ENCODE measurements at places on chromosomes 5 and 9.

- no peak for DNase-seq
Measured at GRCh38 chr5:177365845-177366527, 8.3 kb downstream of the RGS14 start.

GRCh38 chr9:130933114-130934046 lies 5.7 kb downstream of the FIBCD1 start:
- DNase-seq: no peak

DNA sequence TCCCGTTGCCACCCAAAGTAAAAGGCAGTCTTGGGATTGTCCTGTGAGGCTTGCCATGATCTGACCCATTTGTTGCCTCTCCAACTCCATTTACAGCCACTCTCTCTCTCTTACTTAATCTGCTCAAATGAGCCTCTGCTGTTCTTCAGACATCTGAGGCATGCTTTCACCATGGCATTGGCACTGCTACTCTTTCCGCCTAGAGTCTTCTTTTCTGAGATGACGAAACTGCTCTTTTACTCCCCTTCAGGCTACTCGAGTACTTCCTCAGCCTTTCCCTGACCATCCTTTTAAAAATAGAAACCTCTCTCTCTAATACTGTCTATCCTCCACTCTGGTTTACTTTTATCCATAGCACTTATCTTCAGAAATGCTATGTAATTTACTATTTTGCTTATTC lies 9.0 kb downstream of the FOCAD start:
- no peak for DNase-seq

GRCh38 chr5:109767184-109767995 lies 77.7 kb downstream of the MAN2A1 start:
- no peak for DNase-seq

DNA sequence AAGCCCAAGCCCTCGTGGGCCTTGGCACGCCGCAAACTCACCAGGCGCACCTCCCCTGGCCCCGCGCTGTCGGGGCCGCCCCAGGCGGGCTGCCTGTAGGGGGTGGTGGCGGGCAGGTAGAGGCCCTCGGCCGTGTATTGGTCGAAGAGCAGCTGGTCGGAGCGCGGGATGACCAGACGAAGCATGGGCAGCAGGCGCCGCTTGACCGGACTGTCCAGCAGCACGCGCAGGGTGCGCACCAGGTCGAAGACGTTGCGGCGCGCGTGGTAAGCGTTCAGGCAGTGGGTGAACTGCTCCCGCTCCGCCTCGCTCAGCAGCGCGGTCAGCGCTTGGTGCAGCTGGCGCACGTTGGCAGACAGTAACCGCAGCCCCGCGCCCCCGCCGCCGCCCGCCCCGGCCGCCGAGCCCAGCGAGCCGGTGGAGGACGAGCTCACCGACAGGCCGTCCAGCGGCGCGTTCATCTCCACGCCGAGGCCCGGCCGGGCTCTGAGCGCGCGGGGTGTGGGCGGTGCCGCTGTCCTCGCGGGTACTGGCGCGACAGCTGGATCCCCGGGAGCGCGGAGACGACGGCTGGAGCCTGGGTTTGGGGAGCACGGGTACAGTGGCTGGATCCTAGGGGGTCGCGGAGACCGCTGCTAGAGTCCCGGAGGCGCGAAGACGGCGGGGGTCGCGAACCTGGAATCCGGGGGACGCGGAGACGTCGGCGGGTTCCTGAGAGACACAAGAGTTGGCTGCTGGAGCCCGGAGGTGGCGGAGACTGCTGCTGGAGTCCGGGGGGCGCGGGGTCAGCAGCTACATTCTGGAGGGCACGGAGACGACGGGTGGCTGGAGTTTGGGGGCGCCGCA lies 709 bp downstream of the WHRN start:
- DNase-seq: peak; percentile 61

DNA sequence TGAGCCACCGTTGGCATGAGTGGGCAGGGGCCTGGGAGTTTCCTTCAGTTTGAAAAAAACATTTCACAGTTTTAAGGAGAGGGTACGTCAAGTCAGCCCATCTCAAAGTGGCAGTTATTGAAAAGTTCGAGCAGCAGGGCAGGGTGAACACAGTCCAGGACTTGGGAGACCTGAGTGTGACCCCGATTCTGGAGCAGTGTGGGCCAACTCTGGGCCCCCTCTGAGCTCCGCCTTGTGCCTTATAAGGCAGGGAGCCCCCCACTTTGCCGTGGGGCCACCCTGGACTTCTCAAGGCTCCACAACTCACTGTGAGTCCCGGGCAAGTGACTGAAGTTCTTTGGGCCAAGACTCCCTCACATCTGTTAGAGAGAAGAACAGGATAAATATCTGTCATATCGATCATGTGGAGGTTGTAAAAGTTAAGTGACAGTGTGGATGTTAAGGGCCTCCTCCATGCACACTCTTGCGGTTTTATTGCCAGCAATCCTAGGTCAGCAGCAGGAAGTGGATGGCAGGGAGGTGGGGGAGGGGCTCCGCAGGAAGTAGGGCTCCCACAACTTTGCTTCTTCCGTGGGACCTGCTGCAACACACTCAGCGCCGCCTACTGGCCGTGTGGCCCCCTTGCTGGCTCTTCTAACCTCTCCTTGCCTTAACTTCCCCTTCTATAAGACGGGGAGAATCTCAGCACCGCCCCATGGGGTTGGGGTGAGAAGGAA lies 38.4 kb downstream of the HRH2 start:
- peak; percentile 68 for DNase-seq

- DNase-seq: peak; percentile 46
Measured at GRCh38 chr5:91556-92263, at the start of gene PLEKHG4B. Gene PLEKHG4B, plus strand, starts transcription at chr5:92168. Its CDS starts 64 bp downstream, at chr5:92232.

GRCh38 chr5:108064302-108064701 lies 317.6 kb downstream of the FBXL17 start:
- DNase-seq: no peak

- no peak for DNase-seq
Measured at GRCh38 chr5:149782018-149782894, 52.1 kb downstream of the PPARGC1B start.

GRCh38 chr9:38360839-38361472 lies 31.5 kb upstream of the ALDH1B1 start:
- DNase-seq: no peak

DNA sequence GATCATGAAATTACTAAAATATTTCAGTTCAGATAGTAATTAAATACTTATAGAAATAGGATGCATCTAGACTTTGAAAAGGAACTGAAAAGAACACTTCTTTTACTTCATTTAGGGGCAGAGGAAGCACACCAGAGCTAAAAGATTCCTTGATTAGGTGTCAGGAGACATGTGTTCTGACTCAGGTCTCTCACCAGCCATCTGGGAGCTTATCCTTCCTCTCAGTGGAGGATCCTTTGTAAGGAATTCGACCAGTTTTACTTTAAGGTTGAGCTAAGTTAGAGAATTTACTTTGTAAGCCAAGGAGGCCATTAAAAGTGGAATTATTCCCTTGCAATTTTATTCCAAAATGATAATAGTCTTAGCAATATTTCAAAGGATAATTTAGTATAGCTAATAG lies 16.7 kb downstream of the VCAN start:
- no peak for DNase-seq

DNA sequence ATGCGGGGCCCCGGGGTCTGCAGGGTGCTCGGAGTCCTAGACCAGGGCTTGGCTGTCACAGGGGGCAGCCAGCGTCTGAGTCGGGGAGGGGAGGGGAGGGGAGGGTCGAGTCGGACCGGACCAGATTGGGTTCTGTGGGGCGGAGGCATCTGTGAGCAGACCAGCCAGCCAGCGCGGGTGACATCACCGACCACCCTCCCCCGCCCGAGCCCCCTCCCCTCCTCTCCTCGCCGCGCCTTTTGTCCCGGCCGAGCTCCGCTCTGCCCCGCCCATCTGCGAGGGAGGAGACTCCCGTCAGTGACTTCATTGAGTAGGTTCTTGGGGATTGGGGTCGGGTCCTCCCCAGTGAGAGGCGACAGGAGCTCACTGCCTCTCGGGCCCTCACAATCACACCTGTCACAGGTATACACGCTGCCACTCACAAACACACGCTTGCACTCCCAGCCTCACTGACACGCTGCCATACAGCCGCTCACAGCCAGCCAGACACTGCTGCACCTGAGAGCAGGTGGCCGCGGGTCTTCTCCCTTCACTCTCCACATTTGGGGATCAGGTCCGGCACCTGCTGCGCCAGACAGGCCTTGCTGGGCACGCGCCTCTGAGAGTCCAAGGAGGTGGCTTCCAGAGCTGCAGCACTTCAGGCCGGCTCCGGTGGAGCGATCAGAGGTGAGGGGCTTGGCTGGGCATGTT lies 546 bp downstream of the DNAJB5 start:
- DNase-seq: peak; percentile 75
